ENCODE measurements at places on chromosomes 3 and 15.

GRCh38 chr15:78050441-78050809 is 27.1 kb downstream of the TBC1D2B start:
- DNase-seq: no peak

GRCh38 chr15:23038726-23039142 is 635 bp downstream of the TUBGCP5 start:
- DNase-seq: no peak

GRCh38 chr3:38614651-38615352 is 34.7 kb downstream of the SCN5A start:
- DNase-seq: no peak

DNA sequence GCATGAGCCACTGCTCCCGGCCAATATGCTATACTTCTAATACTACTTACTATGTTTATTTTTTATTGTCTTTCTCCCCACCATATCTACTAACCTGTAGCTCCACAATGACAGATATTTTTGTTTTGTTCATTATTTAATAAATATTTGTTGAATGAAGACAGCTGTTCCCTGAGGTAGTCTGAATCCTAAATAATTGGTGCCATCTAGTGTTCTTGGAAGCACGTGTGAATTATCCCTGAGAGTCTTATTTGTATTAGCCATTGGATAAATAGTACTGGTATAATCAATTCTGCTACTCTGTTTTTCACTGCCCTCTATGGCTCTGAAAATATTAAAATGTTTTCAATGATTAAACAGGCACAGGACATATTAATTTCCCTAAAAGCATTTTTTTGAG is 5.6 kb upstream of the APPL1 start:
- DNase-seq: no peak

- DNase-seq: no peak
Measured at GRCh38 chr3:49568965-49569364, 14.7 kb downstream of the BSN start.

DNA sequence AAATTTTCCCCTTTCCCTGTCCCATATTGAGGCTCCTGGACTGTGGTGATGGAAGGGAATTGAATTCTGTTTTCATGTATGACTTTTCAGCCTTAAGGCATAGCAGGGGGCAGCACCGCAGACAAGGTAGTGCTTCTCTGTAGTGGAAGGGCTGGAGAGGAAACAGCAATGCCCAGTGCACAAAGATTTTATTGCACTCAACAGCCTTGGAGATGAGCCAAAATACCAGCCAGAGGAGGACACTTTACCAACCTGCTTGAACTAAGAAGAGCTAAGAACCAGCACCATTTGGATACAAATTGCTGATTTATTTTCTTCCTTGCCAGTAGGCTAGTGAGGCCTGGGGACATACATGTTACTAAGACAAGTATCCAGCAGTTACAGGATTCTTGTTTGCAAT is 98.7 kb downstream of the KCNMB2 start:
- no peak for DNase-seq
